CMK (cell line): ENCODE measurements at places on chromosomes 3 and 15.

DNA sequence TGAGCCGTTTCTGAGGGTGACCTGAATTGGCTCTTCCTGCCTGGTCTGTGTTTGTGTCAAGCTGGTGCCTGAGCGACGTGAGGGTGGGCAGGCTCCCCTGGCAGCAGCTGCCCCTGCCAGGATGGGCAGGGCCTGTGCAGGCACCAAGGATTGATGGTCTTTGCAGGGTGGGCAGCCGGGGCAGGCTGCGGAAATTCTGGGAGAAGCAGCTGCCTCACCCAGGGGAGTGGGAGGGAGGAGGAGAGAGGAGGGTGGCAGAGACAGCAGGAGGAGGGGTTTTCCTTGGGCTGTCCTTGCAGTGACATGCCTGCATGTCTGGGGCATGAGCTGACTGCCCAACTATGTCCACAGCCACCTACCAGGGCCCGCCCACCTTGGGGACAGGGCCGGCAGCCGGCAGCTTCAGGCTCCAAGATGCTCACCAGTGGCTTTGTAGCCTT is 27.9 kb upstream of the SLC6A6 start:
- DNase-seq = no peak

DNA sequence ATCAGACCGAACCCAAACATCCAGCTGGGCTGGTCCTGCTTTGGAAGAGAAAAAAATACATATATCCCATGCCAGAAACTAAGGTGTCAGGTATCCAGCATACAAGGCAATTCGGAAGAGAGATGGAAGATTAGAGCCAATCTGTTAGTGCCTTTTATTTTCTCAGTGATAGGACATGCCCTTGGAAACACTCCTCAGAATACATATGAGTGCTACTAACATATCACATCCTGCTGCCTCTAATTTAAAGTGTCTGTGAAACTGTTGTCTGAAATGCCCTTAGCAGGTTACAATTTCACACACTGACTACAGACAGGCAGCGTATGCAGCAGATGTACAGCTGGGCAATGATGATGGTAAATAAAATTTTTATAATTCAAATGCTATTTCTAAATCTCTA is 78.9 kb downstream of the RBPMS2 start:
- no peak for DNase-seq

- no peak for DNase-seq
Observed at GRCh38 chr3:35969406-35969805, 330.1 kb downstream of the ARPP21 start.

- no peak for DNase-seq
Observed at GRCh38 chr3:132087356-132087755, 52.5 kb upstream of the CPNE4 start.

- no peak for DNase-seq
Observed at GRCh38 chr15:86162641-86163040, 83.0 kb downstream of the AGBL1 start.

GRCh38 chr15:98778960-98779359 is 130.6 kb downstream of the IGF1R start:
- no peak for DNase-seq

DNA sequence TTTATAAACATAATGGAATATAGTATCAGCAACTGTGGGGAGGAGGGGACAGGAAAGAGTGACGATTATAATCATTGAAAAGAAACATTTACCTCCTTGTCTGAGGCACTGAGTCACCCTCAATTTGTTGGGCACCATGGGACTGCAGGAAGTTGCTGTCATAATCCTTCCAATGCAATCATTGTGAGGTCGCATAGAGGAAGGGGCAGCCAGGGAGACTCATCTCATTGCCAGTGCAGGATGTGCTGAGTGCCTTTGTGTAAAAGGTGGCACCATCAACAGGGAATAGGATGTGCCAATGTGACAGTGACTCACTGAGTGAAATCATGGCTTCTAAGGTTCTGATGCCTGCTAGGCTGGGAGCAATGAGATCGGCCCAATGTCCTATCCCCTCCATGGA is 300.4 kb upstream of the ADAMTS9 start:
- no peak for DNase-seq

DNA sequence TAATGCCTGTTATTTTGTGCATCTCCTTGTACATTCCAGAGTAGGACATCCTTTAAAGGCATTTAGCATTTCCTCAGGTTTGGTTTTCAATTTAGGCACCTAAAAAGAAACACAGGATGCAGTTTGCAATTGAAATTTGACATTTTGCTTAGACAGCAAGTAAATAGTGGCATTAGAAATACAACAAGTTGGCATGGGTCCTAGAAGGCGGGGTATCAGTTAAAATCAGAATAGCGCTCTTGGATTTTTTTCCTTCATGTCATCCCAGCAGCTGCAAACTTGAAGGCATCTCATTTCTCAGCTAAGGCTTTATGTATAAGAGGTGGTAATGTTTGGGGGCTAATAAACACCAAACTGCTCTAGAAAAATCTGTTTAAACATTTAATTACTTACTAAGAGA is 47.5 kb upstream of the SKOR1 start:
- DNase-seq = no peak

DNA sequence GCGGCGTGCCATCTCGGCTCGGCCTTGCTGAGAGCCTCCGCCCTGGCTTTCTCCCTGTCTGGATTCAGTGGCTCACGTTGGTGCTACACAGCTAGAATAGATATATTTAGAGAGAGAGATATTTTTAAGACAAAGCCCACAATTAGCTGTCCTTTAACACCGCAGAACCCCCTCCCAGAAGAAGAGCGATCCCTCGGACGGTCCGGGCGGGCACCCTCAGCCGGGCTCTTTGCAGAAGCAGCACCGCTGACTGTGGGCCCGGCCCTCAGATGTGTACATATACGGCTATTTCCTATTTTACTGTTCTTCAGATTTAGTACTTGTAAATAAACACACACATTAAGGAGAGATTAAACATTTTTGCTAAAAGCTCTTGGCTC is 54.1 kb downstream of the PLXNA1 start:
- no peak for DNase-seq

DNA sequence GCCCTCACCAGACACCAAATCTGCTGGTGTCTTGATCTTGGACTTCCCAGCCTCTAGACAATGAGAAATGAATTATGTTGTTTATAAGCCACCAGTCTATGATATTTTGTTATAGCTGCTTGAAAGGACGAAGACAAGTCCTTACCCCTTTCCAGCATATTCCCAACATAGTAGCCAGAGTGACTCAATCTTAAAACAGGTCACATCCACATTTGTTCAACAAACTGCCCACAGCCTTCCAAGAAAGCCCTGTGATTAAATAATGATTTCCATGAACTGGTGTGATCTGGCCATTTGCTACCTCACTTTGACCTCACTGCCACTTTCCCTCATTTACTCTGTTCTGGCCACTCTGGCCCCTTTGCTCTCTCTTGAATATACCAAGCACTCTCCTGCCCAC is 193.7 kb upstream of the CFAP20DC start:
- no peak for DNase-seq

DNA sequence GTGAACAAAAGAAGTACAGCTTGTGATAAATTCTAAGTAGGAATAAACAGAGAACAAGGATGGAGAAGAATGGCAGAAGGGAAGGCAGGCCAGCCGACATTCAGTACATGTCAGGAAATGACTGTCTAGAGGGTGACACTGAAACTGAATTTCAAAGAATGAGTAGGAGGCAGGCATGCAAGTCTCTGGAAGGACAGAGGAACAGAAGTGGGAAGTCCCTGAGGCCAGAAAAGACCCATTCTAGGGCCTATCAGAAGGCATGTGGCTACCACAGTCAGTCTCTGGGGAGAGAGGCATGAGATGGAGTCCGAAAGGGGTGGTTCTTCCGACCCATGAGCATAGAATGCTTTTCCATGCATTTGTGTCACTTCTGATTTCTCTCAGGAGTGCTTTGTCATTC is 243.5 kb upstream of the UBE2E2 start:
- no peak for DNase-seq

DNA sequence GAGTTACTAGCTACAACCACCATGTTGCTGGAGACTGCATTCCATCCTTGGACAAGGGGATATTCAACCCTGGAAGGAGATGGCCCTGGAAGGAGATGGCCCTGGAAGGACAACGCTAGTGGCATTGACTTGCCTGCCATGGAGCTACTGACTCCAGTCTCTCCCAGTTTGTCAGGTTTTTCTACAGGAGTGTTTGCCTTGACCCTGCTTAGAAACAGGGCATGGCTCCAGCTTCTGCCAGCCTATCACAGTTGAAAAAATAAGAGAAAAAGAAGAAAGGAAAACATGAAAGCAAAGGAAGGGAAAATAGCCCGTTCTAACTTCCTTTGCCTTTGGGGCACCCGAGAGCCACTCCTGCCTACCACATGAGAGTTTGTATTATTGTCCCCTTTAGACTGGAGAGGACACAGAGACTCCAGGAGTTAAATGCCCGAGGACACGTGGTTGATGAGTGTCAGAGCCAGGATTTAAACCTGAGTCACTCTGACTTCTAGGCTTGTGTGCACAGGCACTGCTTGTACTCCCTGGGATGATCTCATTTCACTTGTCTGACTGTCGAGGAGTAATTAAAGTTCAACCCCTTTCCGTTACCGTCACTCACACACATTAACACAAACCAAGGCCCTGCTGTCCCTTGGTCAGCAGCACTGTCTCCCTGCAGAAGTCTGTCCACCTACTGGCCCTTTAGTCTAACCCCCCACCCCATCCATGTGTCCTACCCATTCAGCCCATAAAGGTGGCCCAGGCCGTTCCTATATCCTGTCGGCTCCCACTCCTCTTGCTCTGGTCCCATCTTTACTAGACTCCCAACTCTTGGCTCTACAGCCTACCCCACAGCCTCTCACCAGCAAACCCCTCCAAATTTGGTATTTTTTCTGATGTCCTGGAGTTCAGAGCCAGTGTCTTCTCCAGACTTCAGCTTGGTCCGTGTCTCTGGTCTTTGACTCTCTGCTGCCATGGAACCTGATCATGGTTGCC is 46.1 kb downstream of the C2CD4A start:
- DNase-seq = no peak

GRCh38 chr3:71585887-71586809 is 2.6 kb upstream of the FOXP1 start:
- no peak for DNase-seq

GRCh38 chr15:79602180-79602579 is 170.0 kb downstream of the MINAR1 start:
- DNase-seq = no peak

- no peak for DNase-seq
Observed at GRCh38 chr3:140051019-140051957, 116.3 kb downstream of the CLSTN2 start.

DNA sequence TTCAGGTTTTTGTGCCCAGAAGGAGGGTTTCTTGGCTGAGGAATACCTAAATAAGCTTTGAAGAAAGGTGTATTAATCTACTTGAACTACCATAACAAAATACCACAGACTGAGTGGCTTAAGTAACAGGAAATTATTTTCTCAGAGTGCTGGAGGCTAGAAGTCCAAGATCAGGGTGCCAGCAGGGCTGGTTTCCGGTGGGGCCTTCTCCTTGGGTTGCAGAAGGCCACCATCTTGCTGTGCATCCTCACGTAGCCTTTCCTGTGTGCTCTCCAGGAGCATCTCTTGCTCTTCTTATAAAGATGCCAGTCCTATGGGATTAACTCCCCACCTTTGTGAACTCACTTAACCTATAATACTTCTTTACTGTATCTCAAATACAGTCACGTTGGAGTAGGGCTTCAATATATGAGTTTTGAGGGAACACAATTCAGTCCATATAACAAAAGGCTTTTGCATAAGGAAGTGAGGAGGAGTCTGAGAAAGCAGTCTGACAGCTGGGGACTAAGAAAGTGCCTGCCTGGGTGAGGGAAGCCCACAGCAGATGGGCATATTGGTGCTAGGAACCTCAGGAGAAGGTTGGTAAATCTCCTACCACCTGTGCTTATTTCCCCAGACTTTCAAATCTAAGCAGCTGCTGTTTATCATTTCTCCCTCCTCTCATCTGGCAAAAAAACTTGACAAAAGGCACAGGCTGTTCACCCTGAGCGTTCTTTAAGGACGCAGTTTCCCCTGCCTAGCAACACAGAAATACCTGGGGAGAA is 89.6 kb upstream of the CBLB start:
- no peak for DNase-seq

GRCh38 chr15:39585389-39585841 is 4.5 kb downstream of the THBS1 start:
- no peak for DNase-seq

- DNase-seq = no peak
Observed at GRCh38 chr15:22956257-22956977, 23.8 kb downstream of the CYFIP1 start.

GRCh38 chr3:172856795-172857742 is 106.5 kb downstream of the ECT2 start:
- no peak for DNase-seq

DNA sequence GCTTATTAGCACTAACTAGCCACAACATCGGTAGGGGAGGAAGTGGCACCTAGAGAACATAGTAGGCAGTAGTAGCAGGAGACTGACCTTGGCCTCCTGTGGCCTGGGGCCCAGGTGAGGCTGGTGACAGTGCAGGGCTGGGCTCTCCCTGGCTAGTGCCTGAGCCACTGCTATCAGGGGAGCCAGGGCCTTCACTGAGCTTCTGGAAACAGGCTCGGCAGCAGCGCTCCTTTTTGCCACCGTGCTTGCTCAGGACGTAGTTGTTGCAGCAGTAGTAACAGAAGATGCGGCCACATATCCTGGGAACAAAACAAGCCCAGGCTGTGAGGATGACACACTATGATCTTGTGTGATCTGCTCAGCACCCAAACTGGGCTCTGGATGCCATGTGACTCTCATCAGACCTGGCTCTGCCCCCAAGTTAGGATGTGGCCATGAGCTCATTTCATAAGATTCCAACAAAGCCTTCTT is 15.1 kb downstream of the CXCR6 start:
- DNase-seq = no peak

GRCh38 chr3:127821394-127821793 is 921 bp downstream of the MGLL start:
- DNase-seq = no peak

DNA sequence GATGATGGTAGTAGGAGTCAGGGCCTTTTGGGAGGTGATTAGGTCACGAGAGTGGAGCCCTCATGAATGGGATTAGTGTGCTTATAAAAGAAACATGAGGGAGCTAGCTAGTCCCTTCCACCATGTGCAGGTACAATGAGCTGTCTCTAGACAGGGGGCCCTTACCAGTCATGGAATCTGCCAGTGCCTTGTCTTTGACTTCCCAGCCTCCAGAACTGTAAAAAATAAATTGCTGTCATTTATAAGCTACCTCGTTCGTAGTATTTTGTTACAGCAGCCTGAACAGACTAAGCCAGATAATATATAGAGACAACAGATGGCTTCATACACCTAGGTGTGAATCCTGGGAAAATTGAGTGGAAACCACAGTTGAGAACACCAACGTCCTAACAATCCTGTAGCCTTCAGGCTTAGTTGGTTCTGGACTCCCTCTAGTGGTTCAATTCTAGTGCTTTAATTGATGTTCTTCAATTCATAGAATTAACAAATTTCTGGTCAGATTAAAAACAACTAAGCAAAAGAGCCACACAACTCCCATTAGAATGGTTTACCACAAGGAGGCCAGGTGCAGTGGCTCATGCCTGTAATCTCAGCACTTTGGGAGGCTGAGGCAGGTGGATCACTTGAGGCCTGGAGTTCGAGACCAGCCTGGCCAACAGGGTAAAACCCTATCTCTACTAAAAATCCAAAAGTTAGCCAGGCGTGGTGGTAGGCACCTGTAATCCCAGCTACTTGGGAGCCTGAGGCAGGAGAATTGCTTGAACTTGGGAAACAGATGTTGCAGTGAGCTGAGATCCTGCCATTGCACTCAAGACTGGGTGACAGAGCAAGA is 21.3 kb upstream of the GATM start:
- DNase-seq = no peak

- no peak for DNase-seq
Observed at GRCh38 chr15:68512598-68512997, 66.2 kb upstream of the CORO2B start.
